Daoy (cell line): ENCODE measurements at places on chromosomes 2 and 18.

- DNase-seq = no peak
These were observed 345.5 kb downstream of the SETBP1 start for GRCh38 chr18:45026162-45026561.

- DNase-seq = peak; percentile 69
These were observed 108.7 kb upstream of the KCTD1 start for GRCh38 chr18:26656944-26657536.

GRCh38 chr2:41764919-41765318, 282.9 kb upstream of the PKDCC start:
- no peak for DNase-seq

- no peak for DNase-seq
These were observed 1708.9 kb upstream of the CELF4 start for GRCh38 chr18:39274535-39274934.

DNA sequence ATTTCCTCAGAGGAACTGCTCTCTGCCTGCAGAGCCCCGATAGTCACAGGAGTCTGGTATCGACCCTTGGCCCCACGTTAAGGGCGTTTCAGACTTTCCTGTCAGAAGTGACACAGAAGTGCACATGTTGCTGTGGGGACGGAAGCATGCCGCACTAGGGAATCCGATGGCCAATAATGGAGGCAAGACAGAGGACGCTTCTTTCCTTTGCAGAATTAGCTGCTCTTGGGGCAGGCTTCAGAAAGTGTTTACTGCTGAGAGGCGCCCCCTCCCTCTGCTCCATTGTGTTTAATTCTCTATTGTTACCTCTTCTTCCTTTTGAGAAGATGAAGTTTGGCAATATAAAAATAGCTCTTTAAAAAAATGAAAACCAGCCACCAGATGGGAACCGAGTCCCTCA, 118.6 kb upstream of the EML6 start:
- DNase-seq = no peak

DNA sequence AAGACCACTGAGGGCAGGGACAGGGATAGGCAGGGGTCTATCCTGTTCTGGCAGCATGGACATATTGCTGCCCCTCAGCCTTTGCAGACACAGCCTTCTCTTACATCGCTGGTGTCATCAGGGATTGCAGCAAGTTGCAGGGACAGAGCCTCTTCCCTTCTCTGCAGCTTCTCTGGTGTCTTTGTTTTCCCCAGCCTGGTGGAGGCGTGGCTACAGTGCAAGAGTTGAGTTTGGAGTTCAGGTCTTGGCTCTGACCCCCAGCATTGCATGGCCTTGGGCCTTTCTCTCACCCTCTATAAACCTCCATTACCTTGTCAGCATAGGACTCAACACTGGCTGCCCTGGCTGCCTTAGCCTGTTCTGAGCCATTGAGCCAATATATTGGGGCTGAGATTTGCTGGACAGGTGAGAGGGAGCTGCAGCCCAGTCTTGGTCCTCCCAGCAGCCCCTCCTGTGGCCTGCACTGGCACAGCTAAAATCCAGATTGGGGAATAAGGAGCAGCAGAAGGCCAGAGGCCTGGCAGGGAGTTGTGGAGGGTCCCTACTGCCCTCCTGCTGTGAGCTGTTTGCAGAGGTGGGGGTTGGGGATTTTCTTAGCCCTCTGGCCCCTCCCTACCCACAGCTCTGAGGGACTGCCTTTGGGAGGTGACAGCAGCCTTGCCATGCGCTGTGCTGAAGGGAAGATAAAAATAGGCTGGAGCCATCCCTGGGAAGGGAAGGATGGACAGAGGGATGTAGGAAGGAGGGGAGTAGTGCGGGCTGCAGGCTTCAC, 22.8 kb downstream of the EHD3 start:
- DNase-seq = no peak

DNA sequence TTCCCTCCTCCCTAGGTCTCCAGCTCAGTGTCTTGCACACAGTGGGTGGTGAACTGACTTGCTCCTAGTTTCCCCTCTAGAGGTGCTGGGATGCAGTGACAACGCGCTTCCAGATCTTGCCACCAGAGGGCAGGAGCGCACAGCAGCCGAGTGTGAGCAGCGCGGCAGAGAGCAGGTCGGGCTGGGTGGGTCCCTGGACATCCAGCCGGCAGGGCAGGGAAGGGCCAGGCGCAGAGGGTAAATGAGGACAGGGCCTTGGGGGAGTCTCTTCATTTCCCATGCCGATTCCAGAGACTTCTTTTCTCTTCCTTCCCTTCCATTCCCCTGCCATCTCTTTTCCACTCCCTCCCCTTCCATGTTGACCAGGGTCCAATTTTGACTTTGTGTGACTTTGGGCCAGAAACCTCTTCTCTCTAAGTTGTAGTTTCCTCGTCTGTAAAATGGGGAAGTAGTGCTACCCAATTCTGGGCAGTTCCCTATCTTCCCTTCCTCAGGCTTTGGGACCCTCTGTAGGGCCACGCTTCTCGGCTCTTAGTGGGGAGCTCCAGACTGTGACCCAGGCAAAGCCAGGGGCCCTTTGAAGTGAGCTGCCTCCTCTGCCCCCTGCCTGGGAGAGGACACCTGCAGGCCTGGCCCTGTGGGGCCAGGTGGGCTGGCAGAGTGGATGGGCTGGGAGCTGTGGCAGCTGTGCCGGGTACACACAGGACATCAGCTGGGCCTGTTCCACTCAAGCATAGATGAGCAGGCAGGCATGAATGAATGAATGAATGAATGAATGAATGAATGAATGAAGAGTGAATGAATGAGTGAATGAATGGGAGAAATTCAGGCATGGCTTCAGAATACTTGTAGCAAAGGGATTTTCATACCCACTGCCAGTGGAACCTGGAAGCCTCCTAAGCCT, 43.3 kb upstream of the TAF1B start:
- peak; percentile 93 for DNase-seq
